ENCODE measurements at places on chromosomes 11 and 22.
A peak's percentile ranks its signal among the peaks of the same experiment; 100 is the strongest.

DNA sequence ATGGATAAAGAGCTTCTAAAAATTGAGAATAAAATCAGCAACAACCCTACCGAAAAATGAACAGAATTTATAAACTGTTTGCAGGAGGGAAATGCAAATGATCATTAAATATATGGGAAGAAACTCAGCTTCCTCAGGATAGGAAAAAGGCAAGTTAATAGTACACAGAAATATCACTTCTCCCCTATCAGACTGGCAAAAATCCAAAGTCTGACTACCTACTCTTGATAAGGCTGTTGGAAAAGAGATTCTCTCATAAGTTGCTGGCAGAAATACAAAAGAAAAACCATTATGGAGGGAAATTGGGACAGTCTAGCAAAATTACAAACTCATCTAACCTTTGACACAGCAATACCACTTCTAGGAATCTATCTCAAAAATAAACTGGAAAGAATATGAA is 100.9 kb upstream of the LDLRAD3 start:
- no peak for DNase-seq

- DNase-seq = no peak
Observed at GRCh38 chr11:44968510-44968909, 17.8 kb upstream of the TP53I11 start.

DNA sequence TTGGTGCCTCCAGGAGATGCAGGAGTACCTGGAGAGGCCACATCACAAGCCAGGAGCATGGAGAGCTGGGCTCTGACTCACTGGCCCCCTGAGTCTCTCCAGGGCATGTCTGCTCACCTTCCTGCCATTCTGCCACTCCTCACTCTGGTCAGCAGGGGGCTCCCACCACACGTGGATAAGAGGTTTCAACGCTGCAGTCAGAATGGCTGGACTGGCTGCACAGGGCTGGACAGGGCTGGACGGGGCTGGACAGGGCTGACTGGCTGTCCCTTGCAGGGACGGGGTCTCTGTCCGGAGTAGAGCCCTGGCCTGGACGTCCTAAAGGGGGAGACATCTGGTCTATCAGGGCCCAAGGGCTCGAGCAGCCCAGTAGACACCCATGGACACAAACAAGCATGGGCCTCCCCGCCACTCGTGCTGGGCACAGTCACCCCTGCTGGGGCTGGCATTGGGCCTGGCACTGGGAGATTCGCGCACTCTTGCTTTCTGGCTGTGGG is 34.6 kb downstream of the CYTH4 start:
- DNase-seq = peak; percentile 78

DNA sequence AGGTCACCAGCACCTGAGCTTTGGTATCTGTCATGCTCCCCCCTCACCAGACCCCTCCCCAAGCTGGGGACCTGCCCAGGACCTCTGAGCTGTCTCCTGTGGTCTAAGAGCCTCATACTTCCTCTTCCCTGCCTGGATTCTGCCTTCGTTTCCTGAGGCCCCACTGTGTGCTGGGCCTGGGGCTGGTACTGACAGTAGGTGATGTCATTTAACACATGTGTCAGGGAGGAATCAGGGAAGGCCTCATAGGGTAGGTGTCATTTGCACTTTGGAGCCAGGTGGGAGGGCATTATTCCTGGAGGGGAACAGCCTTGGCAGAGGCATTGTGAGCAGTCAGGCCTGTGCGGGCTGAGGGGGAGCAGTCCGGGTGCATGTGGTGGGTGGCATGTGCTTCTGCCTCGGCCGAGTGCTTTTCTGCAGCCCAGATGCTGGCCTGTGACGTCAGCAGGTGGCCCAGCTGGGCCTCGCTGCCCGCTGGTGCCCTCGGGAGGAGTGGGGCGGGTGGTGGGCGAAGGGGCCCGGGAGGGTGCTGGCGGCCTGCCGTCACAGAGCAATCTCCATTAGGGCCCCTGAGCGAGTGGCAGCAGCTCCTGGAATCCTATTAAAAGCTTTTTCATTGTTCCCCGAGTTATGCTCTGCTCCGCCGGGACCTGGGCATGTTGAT is 9.1 kb downstream of the FLRT1 start:
- DNase-seq = no peak

DNA sequence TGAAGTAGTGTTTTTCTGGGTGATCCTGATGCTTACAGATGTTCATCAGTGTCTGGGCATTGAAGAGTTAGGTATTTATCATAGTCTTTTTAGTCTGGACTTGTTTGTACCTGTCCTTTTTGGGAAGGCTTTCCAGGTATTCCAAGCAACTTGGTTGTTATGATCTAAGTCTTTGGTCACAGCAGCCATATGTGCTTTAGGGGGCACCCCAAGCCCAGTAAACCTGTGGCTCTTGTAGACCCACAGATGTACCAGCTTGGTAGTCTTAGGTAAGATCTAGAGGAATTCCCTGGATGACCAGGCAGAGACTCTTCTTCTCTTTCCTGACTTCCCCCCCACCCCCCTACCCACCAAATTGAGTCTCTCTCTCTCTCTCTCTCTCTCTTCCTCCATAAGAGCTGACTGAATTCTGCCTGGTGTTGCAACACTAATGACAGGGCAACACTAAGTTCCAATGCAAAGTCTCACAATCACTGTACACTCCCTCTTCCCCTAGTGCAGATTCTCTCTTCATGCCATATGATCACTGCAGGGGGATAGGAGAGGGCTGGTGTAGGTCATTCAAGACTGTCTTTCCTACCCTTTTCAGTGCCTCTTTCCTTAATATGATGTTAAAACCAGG is 24.5 kb upstream of the MMP8 start:
- DNase-seq = no peak

GRCh38 chr11:776263-776560 is 1.1 kb downstream of the GATD1 start:
- DNase-seq = no peak

DNA sequence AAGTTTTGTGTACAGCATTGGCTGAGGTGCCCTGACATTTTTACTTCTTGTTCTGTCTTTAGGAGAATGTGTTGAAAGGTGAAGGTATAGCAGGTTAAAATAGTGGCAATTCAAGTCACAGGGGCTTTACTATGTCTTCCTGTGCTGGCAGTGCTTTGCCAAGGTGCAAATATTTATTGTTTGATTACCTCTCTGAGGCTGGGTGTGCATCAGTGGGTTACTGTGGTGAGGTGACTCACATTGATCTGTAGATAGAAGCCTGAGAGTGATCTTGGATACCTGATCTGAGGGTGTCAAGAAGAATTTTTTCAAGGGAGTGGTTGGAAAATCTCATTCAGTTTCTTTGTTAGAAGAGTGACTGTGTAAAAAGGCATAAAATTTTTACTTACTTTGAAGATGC is 90.0 kb downstream of the ARHGAP42 start:
- no peak for DNase-seq

DNA sequence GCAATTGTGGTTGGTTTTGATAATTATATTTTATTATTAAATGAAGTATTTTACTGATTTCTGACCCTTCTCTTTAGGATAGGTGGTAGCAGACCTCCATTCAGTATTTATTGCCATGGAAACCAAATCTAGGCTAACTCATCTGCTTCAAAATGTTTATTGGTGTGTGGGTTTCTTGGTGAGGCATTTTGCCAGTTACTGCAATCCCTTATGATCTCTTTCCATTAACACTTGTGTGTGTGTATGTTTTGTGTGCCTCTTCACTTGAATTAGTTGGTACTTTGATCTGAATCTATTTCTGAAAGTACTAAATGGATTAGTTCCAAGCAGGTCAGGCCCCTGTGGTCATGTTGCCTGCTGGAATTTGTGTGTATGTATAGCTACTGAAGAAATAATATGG is 184.4 kb upstream of the C11orf87 start:
- no peak for DNase-seq

GRCh38 chr22:49647627-49648026 is 180.0 kb downstream of the BRD1 start:
- no peak for DNase-seq

DNA sequence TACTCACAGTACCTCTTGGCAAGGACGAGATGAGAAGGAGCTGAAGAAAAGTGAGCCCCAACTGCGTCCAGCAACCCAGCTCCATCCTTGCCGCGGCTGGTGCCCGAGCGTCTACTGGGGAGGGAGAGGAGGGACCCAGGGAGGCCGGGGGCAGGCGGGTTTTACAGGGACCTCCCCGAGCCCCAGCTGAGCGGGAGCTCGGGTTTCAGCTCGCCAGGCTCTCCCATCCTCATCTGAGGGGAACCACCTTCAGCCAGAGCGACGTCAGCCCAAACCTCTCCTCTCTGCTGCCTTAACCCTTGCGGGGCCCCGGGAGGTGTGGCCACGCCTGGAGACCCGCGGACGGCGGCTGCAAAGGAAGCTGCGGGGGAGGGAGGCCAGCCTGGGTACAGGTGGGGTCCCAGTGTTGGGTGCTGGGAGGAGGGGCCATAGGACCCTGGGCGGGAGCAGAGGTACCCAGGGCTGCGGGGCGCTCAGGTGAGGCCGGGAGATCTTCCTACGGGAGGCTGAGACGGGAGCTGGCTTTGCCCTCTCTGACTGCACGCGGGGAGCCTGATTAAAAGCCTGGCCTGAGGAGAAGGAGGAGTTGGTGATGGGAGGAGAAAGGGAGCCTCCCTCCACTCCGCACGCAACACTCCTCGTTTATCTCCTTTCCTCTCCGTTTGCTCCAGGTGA is at the start of gene PAMR1:
PAMR1 (minus strand) TSS at position 116 of the 675 bp plus-strand sequence; CDS start at position 85, 31 bp downstream.
- no peak for DNase-seq

- no peak for DNase-seq
Observed at GRCh38 chr11:93655047-93655446, 6.4 kb upstream of the CEP295 start.

DNA sequence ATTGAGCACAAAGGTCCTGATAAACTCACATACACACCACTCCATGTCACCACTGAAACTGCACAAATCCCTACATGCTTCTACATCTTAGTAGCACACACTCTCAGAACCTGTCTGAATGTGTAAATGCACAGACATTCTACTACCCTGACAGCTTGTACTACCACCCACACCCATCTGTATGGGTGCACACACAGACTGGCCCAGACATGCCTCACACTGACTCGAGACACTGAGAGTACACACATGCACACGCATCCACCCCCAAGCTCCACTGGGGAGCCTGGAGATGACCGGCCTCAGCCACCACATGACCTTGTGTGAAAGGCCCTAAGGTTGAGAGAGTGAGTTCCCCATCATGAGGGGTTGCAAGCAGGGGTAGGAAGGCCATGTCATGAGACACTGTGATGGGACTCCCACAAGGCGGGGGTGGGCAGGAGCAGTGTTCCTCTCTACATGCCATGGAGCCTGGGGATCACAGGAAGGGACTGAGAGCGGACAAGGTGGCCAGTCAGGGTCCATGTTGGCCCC is 28.1 kb downstream of the ARAP1 start:
- no peak for DNase-seq

DNA sequence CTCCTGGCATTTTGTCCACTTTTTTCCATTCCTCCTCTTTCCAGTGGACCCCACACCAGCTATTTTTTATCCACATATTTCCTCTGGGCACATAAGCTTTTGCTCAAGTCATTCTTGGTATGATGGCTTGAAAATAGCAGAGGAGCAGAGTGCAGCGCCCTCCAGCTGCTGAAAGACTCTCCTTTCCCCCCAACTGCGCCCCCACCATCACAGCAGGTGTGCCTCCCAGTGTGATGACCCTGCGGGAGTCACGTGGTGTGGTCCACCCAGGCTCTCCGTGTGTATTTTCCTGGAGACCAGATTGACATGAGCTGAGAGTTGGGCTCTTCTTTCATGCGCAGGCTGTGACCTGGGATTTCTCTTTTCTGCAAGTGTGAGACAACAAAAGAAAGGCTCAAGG is 1241.6 kb downstream of the TBC1D22A start:
- DNase-seq = no peak

GRCh38 chr22:32478994-32479393 is 4.4 kb downstream of the FBXO7 start:
- no peak for DNase-seq

DNA sequence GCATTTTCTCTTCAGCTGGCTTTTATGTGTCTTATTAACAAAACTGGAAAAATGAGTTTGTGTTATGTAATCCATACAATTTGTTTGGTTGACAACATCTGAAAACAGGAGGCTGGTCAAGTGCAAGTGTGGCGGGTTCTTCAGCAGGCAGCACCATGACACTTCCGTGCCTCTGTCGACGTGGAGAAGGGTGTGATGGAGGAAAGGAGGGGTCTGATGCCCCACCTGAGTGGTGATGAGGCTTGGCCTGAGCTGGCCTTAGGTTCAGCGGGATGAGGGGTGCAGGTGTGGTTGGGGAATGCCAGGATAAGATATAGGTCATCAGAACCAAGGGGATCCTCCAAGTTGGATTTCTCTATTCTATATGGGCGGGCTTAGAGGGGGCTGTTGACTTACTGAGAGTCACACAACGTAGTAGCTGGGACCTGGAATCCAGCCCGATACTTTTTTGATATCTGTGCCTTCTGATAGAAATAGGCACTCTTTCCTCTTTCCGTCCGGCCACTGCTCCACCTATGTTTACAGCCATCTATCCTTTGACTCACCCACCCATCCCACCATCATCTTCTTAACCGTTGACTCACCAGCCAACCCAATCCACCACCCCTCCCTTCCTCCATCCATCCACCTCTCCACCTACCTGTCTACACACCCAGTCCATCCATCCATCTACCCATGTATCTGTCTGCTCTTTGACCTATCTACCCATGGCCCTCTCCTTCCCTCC is 29.0 kb downstream of the SHANK3 start:
- no peak for DNase-seq

DNA sequence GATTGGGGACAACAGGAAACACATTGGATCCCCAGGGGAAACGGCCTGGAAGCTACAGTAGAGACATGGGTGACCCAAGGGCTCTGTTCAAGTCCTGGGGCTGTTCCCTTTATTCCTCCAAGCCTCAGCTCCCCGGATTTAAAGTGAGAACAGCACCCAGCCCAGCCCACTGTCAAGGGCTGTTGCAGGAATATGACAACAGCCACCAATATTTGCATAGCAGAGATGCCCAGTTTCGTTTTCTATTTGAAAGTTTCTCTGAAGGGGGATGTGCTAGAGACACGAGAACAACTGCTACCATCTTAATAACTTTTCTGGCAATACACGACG is 81.1 kb upstream of the WNT7B start:
- DNase-seq = peak; percentile 48

DNA sequence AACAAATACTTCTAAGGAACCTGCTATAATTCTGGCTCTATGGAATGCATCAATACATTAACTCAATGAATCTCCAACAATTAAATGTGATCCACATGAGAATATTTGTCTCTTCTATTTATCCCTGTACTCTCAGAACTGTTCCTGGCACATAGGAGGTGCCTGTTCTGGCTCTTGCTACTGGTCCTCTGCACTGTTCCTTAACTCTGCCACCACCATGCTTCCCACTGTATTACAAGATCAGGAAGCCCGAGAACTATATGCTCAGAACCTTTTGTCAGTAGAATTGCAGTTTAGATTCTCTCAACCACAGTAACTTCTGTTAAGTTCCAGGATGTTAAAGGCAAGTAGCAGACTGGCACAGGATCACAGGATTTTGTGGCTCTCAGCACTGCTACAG is 376.3 kb upstream of the CCDC90B start:
- DNase-seq = no peak

DNA sequence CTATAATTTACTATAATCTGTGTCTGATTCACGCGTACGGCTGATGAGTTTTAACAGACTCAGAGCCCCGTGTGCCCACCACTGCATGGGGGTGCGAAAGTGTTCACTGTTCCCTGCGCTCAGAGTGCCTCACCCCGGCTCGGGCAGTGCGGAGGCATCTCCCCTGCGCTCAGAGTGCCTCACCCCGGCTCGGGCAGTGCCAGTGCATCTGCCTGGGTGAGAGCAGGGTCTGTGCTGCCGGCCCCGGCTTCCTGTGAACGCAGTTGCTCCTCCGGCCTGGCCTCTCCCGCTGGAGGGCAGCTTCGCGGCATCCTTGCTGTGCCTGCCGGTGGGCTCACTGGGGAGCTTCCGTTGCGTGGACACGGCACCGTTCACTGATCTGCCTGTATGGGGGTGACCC is 14.2 kb downstream of the PTDSS2 start:
- DNase-seq = no peak

- DNase-seq = no peak
Observed at GRCh38 chr11:129426038-129426437, 50.4 kb downstream of the BARX2 start.

Measured in stimulated activated CD4-positive, alpha-beta T cell treated with anti-CD3 and anti-CD28 coated beads, Interleukin-4, amount 100 ng/mL, for 24 hours (primary cell).